ENCODE measurements at places on chromosomes 16 and 17.

GRCh38 chr17:36890398-36891168 is 46.7 kb upstream of the LHX1 start:
- DNase-seq: no peak

GRCh38 chr17:19876529-19877161 is 8.9 kb upstream of the ULK2 start:
- DNase-seq: no peak

DNA sequence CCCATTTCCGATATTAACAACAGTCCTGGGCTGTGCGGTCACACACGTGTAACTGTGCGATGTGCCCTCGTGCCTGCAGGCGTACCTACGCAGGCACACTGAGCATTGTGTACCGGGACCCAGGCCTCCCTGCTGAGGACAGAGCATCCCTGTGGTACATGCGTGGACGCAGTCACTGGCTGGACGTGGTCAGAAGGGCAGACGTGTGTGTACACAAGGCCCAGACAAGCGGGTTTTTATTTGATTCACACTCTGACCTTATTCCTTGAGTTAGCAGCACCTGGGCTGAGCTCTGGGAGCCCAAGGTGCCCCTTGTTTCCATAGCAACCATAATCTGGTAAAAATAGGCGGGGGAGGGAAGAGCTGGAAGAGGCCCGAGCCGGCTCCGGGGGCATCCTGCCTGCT is 19.5 kb downstream of the RAP1GAP2 start:
- DNase-seq: no peak

DNA sequence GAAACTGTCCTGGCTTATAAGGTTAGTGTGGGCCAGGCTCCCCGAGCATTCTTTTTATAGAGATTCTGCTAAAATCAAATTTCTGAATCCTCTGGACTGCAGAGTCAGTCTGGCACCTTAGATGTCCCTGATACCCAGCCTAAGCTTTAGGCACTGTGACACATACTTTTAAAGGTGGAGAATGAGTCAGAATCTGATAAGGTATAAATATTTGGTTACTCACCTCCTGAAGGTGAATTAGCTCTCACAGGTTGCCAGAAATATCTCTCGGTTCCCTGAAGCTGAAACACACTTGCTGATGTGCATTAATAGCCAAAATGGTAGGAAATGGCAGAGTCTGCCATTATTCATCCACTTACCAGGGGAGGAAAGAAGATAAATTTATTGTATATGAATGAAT is 446.9 kb downstream of the UTP18 start:
- no peak for DNase-seq

- no peak for DNase-seq
Observed at GRCh38 chr17:17063546-17064122, 21.4 kb downstream of the MPRIP start.

DNA sequence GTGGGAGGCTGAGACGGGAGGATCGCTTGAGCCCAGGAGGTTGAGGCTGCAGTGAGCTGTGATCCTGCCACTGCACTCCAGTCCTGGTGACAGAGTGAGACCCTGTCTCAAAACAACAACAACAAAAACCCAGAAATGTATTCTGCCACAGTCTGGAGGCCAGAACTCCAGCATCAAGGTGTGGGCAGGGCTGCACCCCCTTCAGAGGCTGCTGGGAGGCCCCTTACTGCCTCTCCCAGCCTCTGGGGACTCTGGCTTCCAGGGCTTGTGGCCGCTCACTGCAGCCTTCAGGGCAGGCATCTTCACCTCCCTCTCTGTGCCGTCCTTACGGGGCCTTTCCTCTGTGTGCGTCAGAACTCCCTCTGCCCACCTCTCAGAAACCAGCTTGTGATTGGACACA is 209.4 kb upstream of the GSE1 start:
- no peak for DNase-seq

DNA sequence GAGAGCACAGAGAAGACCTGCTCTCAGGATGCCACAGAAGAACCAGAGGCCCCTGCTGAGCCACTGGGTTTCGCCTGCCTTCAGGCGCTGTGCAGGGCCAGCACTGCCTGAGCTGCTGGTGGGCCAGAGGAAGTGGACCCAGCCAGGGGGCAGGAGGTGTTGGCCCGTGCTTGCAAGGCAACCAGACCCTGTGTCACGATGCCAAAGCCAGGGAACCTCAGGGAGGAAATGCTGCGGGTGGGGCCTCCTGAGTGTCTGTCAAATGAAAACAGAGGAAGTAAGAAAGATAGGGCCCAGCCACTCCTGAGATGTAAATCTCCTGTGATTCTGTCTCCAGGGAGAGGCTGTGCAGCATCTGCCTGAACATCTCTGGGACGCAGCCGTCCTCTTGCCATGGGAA is 58.1 kb upstream of the ADORA2B start:
- no peak for DNase-seq

DNA sequence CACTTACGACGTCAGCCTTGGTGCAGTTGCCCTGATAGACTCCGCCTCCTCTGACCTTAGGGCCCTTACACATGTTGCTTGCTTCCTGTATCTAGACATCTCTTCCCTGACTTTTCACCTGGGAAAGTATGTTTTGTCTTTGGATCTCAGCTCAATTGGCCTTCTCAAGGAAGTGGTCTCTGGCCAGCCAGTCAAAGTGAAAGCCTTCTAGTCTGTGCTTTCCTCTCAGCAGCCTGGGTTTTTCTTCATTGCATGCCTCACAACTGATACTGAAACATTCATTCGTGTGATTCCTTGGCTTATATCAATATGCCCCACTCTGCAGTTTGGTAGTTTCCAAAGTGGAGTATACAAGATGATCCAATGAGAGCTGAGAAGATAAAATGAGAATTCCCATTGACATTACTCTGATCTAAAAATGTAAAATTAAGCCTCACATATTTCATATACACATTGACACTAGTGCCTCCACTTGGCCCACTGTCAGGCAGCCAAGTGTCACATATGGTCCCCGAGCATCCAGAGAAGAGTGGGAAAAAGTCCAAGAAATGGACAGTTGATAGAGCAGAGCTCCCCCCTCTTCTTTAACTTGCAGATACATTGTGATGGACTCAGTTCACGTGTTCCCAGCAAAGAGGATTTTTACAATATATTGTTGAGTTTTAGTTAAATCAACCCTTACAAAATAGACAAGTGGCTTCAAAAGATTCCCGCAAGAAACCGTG is 371.2 kb upstream of the ASIC2 start:
- no peak for DNase-seq

DNA sequence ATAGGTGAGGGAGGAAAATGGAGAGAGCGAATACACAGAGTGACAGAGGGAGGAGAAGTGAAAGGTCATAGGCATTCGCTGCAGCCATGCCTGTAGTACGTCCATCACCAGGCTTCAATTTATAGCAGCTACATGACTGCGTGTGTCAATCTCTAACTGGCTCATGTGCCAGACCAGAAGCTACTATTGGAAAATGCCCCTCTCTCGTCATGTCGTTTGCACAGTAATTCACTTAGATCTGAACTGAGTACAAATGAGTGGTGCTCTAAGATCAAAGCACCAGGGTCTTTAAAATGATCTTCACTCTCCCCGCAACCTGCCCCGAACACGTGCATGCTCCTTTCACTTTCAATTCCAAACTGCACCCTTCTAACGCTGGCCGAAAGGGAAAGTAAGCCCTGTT is 51.3 kb downstream of the ADCY9 start:
- DNase-seq: no peak

GRCh38 chr16:81692021-81692420 is 87.1 kb upstream of the PLCG2 start:
- DNase-seq: no peak

GRCh38 chr17:41392278-41392677 is 5.1 kb downstream of the KRT31 start:
- DNase-seq: no peak

GRCh38 chr16:27463741-27464591 is 62.0 kb downstream of the IL21R start:
- DNase-seq: no peak

DNA sequence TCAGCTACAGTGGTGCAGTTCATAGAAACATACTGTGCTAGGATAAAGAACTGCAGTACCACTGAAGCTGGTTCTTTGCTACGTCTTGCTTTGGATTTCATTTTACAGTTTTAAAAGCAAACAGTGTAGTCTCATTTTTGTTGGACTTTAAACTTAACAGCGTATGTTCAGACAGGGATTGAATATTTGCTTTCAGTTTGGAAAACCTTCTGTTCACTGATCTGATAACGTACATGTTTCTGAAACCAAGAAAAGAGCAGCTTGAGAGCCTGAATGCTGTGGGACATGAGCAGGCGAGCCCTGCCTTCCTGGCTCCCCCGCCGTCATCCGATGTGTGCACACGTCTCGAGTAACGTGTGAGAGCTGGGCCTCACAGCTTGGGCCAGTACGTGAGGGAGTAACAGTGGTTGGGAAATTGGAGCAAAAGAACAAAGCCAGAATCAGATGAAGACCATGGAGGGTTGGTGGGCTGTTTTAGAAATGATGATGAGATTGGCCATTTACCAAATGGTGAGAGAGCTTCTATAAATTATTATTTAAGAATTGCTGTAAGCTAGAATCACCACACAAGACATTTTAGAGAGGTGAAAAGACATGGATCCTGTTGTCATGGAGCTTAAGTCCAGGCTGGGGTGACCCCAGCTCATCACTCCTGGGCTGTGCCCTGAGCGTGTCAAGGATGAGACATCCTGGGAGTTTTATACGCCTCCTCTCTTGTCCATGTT is 20.8 kb upstream of the CLEC18C start:
- DNase-seq: peak; percentile 16

GRCh38 chr16:17718495-17718894 is 247.7 kb upstream of the XYLT1 start:
- DNase-seq: no peak

DNA sequence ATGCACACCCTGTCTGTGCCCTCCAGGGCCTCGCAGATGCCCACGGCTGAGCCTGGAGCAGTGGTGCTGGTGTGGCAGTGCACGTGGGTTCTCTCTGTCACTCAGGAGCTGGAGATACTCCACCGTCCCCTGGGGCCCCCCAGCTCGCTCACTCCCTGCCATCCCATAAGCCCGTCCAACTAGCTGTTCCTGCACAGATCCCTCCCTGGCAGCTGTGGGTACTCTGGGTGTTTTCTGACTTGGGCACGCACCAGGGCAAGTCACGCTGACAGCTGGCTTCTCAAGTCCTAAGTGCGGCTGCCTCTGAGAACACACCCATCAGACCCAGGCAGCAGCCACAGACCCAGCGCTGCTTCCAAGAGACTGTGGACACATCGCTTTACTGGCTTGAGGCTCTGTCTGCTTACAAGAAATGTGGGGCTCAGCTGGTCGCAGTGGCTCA is 25.4 kb upstream of the ITGB4 start:
- no peak for DNase-seq

GRCh38 chr16:88939245-88939971 is 37.6 kb downstream of the CBFA2T3 start:
- peak; percentile 50 for DNase-seq

DNA sequence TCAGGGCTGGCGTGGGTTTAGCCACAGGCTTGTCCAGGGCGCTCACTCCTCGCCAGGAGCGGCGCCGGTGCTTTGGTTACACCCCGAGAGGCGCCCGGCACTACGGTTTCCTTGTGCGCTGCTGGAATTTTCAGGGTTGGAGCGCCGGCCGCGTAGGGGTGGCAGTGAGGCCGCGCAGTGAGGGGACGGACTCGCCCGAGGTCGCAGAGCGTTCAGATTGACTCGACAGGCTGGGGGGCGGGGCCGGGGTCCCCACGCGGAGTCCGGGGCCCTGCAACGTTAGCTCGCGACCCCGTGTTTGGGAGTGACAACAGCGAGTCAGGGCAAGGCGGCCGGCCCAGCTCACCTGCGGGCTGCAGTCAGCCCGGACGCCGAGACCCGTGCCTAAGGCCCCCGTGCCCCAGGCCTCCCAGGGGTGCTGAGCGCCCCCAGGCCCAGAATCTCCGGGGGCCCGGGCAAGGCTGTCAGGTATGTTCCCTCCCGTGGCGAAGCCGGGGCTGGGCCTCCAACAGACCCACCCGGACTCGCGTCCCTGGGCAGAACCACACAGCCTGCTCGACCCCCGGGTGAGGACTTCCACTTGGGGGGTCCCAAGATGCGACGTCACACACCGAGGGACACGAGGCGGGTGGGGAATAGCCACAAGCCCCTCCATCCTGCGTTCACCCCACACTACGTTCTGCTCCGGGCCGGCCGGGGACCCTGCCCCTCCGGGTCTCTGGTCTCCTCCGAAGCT is 1.3 kb upstream of the ACTG1 start:
- DNase-seq: no peak

DNA sequence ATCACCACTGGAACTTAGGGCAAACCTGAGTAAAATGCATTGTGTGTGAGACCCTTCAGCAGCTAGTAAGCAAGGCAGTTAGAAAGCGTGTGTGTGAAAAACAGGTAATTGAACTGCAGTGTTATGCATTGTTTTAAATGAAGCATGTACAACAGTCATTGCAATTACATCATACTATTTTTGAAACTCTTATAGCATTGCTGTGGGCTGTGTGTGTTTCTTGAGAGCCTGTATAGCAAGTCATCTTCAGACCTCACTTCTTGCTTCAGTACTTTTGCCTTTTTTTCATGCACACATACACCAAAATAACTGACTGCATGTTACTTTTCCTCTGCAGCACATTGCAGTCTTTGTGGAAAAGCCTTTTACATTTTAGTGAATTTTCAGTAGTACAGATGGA is 19.2 kb downstream of the PTRH2 start:
- no peak for DNase-seq

- DNase-seq: peak; percentile 78
Observed at GRCh38 chr17:57551321-57552079, 193.6 kb downstream of the CCDC182 start.

DNA sequence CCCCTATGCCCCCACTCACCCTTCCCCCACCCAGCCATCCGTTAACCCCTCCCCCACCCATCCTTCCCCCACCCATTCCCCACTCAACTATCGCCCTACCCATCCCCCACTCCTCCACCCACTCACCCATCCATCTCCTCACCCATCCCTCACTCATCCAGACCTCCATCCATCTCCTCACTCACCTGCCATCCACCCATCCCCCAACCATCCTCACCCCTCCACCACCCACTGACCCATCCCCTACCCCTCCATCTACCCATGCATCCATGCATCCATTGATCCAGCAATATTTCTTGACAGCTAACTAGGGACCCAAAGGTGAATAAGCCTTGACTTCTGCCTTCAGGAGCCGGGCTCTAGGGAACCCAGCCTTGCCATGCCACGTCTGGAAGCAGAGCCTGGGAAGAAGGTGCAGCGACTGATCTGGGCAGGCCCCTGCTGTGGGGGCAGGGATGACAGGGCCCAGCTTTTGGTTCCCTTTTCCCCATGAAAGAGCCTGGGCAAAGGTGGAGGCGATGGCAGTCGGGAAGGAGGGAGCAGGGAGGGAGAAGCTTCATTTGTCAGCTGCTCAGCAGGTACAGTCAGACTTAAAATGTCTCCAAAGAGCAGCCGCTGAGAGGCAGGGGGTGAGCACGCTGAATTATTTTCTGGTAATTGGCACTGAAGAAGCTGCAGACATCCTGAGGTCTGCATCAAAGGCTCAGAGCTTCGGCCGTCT is 23.1 kb upstream of the DOC2B start:
- DNase-seq: no peak
